ENCODE measurements at places on chromosomes 12 and 14.

DNA sequence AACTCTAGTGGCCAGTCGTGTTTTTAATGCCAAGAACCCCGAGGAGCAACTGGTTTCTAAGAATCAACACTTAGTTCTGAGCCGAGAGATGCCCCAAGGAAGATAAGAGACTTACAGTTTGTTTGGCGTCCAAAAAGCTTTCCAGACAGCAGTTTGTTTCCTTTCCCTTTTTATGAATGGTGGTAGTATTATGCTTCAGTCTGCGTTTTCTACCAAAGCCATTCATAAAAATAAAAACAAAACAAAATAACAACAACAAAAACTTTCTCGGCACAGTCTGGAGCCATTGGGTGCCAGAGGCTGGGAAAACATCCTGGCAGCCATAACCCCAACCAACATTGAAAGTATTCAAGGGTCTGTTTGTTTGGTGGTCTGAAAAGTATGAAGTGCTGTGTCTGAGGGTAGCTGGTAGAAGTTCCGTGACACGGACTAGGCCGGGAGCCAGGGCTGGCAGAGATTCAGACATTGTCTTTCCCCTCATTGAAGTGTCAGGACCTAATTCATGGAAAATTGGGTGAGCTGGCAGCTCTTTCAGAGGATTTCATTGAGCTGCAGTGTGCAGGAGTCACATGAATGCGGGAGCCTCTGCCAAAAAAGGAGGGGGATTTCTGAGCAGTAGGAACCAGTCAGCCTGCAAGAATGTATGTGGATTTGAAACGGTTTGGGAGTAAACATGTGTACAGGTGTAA is 124.2 kb downstream of the HMGA2 start:
- no peak for DNase-seq

DNA sequence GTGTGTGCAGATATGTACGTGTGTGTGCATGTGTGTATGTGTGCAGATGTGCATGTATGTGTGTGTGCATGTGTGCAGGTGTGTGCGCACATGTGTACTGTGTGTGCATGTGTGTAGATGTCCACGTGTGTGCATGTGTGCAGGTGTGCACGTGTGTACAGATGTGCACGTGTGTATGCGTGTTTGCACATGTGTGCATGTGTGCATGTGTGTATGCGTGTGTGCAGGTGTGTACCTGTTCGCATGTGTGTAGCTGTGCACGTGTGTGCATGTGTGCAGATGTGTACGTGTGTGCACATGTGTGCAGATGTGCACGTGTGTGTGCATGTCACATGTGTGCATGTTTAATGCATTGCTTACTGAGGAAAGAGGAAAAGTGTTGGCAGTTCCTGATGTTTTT is 55.7 kb upstream of the FKBP4 start:
- DNase-seq = no peak

DNA sequence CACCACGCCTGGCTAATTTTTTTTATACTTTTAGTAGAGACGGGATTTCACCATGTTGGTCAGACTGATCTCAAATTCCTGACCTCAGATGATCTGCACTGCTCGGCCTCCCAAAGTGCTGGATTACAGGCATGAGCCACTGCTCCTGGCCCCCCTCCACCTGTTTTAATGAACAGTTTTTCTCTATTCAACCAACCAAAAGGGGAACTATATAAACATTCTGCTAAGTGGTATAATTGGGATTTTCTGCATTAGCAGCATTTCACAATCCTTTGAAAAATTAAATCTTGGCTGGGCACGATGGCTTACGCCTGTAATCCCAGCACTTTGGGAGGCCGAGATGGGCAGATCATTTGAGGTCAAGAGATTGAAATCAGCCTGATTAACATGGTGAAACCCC is 44.8 kb downstream of the KNTC1 start:
- no peak for DNase-seq

DNA sequence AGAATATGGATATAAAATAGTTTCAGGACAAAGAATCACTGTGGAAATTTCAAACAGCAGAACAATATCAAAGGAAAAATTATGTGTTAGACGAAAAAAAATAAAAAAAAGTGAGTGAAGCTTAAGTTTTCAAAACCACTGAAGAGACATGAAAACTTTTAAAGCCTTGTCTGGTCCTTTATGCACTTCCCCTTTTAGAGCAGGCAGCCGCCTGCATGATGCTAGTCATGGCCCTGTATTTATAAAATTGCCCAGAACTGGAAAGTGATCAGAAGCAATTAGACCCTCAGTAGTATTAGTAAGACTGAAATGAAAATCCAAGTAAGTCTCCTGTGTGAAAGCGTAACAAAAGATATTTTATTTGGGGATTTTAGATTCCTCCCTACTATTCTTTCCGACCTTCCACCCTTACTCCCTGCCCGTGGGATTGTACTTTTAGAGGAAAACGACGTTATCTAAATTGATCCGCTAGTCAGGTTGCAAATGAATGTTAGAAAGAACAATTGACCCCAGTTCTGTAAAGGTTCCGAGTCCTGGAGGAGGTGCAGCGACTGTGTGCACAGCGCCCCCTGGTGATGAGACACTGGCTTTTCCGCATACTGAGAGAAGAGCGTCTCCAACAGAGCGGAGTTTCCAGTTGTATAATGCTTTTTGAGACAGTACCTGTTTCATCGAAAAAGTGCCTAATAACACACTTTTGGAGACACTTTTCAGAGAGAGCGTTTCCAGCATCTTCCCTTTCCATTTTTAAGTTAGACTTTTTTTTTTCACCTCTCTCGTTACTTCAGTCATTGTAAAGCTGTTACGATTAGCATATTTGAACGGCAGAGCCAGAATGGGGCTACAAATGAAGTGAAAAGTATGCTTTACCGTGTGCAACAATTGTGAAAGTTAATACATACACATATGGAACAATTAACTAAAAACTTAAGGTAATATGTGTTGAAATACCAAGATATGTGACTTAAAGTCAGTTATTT is 12.4 kb downstream of the MGST1 start:
- no peak for DNase-seq

Data from NCI-H2171 (cell line).